ENCODE measurements at places on chromosomes 12 and 14.

DNA sequence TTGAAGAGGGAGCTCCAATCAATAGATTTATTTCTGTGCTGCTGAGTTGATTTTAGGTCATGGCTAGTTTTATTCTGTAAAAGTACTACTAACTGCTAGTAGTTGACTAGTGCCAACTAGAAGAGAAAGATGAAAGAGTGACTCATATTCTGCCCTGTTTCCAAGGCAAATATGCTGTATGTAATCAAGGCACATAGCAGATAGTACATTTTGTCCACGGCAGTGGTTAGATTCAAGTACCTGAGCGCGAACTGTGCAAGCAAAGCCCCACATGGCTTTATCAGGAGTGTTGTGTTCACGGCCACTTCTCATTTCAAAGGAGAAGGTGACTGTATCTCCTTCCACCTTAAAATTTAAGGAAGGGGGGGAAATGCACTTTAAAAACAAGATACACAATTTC is 126.8 kb downstream of the TRAFD1 start:
- DNase-seq, result no peak

DNA sequence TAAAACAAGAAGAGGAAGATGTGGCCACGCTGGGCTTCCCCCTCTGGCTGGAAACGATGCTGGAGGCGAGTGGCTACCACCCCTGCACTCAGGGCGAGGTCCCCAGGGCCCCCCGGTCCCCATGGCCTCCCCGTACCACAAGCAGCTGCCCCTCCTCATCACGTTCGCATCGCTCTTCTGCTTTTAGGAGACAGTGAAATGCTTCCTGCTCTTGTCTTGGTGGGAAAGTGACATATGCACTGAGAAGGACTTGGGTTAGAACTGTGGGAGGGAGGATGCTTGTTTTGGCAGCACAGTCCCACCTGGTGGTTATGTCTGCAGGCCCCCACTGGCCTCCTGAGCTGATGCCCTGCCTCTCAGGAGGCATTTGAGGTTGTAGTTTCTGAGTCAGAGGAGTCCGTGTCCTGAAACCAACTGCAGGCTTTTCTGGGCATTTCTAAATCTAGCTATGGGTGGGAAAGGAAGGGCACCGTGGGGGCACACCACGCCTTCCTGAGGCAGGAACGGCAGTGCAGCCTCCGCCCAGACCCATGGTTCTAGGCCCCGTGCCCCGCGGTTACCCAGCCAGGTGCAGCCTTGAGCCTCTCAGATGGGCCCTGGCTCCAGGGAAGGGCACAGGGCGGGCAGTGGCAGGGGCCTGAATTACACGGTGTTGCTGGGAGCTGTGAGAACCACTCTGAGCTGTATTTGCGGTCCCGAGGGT is 139.3 kb downstream of the ADGRD1 start:
- DNase-seq, result no peak

DNA sequence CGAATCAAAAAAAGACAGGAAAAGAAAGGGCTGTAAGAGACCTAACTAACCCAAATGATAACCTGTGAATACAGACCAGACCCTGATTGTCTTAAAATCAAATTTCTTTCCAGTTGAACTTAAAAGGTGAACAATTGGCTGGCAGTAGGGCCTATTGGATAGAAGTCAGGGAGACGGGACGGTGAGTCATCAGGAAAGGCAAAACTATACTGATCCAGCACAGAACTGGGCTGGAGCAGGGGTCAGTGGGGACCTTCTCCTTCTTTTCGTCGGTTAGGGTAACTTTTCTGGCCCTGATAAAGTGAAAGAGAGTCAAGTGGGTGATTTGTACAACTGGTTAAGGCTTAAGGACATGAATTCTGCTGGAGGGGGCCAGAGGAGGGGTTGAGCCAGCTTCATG is 84.9 kb upstream of the OTX2 start:
- no peak for DNase-seq

- DNase-seq, result no peak
Measured at GRCh38 chr12:57476993-57477709, 2.5 kb downstream of the ARHGAP9 start.

- DNase-seq, result peak; percentile 52
Measured at GRCh38 chr12:109714141-109714912, 702 bp downstream of the FAM222A start.

GRCh38 chr12:107666009-107666408 is 19.6 kb upstream of the PWP1 start:
- DNase-seq, result no peak

DNA sequence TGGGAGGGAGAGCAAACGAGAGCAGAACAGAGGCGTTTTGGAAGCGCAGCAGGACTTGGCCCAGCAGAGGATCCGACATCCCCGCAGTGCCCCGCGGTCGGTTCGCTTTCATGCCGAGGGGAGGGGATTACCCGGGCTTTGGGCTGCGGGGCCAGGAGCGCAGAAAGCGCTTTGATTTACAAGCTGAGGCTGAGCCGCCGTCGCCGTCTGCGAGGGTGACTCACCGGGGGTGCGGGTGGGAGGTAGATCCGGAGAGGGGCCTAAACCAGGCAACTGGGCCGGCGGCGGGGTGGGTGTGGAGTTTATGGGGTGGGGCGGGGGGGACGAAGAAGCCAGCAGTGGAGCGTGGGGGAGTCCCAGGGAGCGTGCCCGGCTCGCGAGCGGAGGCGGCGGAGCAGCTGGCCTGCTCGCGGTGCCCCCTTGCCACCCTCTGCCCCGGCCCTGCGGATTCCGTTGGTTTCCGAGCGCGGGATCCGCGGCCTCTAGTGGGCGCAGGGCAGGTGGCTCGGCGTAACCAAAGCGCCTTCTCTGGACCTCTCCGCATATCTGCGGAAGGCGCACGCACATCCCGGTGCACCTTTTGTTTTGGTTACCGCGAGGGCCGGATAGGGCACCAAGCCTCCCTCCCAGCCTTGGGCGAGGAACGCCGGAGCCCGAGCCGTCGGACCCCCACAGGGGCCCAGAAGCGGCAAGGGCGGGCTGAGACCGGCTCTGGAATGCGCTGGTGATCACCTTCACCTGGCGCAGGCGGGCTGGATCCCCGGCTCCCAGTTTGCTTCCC is 2.6 kb downstream of the SIX4 start:
- no peak for DNase-seq

DNA sequence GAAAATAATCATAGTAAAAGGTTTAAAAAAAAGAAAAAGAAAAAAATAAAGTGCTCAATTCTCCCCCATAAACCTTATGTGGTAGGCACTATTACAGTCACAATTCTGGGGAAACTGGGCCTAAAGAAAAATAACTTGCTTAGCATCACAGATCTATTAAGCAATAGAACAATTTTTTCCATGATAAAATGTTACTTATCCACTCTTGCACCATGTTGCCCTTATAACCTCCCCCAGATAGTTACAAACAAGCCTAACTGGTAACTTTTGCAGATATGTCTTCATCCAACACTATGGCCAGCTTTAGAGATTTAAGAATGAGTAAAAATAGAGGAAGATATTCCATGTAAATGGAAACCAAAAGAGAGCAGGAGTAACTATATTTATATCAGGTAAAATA is 164.8 kb downstream of the DUSP6 start:
- no peak for DNase-seq

GRCh38 chr14:37179896-37180502 is 7.6 kb upstream of the SLC25A21 start:
- no peak for DNase-seq

DNA sequence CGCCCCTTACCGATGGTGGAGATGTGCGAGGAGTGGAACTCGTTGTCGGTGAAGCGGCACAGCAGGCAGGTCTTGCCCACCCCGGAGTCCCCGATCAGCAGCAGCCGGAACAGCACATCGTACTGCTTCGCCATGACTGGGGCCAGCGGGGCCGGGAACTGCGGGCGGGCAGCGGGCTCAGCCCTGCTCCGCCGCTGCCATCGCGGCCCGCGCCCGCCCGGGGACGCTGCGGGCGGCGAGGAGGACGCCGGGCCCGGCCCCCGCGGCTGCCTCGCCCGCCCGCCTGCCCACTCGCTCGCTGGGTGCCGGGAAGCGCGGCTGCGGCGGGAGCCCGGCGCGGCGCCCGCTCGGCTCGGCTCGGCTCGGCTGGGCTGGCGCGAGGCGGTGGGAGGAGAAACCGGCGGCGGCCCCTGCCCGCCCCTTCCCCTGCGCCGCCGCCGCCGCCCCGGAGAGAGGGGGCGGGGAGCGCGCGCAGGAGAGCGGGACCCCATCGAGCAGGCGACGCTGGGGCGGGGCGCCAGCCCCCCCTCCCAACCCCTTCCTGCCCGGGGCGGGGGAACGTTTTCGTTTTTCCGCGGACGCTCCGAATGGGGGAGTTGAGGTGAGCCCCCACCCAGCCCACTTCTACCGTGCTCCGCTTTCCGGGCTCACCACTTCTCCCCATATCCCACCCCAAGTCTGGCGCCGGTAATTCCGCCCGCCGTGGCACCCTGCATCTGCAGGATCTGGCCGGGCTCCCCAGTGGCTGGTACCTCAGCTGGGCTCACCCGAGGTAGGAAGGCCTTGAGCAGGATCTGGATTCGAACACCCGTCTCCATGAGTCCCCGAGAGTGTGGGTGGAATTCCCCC is at the start of gene RAB15:
TSS of gene RAB15 (minus strand) at position 394 of the 849 bp plus-strand sequence. CDS start at position 134, 260 bp downstream.
- no peak for DNase-seq

DNA sequence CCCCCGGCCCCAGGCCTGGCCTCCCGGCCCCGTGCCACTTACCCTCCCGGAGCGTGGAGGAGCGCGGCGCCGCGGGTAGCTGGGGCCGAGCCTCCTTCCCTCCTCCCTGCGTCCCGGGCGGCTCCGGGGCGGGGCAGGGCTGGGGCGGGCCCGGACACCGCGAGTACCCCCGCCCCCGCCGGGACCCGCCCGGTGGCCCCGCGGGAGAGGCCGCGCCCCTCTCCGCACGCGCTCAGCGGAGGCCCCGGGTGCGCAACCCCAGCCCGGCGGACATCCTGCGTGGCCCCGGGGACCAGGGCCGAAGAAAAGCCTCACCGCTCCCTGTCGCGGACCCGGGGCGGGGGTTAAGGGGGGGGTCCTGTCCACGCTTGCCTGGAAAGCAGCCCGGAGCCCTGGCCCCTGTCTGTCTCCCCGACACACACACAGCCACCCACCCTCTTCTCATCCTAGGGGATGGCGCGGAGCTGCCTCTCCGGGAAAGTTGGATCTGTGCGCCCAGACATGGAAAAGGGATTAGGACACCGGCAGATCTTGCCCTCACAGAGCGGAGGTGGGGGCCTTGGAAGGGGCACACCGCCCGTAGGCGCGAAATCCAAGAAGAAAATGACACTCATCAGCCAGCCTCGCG is at the start of gene SYNE3:
TSS of gene SYNE3 (minus strand) at position 97 of the 628 bp plus-strand sequence. CDS start 40,829 bp downstream, outside the sequence.
- peak; percentile 39 for DNase-seq

GRCh38 chr12:7403466-7403865 is 40.5 kb downstream of the CD163L1 start:
- no peak for DNase-seq

DNA sequence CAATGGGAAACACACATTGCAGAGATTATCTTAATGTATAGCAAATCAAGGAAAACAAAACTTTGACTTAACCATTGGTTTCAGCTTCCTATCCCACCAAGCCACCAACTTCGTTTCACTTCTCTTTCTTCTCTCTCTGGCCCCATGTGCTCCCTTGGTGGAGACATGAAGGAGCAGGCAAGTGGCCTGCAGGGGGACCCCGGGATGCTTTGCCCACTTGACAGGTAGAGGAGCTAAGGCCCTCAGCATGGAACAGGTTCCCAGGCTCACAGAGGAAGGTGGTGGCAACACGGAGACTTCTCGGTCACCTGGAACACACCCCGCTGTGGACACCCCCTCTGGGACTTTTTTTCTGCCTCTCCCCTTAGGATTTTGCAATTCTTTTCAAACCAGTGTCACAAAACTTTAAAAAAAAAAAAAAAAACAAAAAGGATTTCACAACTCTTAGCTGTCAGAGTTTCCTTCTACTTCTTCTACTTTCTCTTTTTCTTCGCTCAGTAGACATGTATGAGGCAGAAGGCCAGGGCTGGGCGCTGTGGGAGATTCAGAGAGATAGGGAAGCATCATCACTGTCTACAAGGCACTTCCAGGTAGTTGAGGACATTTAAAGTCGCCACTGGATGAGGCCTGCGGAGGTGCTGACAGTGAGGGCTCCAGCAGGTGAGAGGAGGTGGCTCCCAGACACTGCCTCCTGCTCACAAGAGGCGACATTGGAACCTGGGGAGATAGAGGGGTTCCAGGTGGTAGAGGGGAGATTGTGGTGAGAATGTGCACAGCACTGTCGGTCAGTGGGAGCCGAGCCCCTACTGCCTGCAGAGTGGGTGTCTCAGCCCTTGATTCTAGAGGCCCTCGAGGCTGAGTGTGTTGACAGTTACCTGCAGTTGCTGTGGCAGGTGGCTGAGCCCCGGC is 119.6 kb downstream of the GCH1 start:
- DNase-seq, result no peak

DNA sequence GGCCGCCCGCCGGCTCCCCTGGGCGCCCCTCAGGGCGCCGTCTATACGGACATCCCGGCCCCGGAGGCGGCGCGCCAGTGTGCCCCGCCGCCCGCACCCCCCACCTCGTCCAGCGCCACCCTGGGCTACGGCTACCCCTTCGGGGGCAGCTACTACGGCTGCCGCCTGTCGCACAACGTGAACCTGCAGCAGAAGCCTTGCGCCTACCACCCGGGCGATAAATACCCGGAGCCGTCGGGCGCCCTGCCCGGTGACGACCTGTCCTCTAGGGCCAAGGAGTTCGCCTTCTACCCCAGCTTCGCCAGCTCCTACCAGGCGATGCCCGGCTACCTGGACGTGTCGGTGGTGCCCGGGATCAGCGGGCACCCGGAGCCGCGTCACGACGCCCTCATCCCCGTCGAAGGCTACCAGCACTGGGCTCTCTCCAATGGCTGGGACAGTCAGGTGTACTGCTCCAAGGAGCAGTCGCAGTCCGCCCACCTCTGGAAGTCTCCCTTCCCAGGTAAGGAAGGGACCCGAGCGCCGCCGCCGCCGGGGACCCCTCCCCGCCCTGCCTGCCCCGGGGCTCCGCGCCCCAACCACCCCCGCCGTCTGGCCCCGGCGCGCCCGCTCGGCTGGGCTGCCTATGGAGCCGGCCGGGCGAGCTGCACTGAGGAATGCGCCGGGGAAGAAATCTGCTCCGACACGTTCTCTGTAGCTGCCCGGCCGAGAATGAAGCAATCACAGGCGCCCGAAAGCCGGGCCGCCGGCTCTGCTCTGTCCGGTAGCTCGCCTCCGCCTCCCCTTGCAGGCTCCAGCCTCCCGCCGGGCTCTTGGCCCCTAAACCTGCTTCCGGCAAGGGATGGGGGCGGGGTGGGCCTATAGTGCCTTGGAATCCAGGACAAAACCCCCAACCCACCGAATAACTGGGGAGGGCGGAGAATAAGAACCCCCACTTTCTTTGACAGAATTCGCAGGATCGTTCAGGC is 794 bp downstream of the HOXC13 start:
- no peak for DNase-seq

GRCh38 chr12:32585680-32586079 is 93.4 kb upstream of the DNM1L start:
- DNase-seq, result no peak

DNA sequence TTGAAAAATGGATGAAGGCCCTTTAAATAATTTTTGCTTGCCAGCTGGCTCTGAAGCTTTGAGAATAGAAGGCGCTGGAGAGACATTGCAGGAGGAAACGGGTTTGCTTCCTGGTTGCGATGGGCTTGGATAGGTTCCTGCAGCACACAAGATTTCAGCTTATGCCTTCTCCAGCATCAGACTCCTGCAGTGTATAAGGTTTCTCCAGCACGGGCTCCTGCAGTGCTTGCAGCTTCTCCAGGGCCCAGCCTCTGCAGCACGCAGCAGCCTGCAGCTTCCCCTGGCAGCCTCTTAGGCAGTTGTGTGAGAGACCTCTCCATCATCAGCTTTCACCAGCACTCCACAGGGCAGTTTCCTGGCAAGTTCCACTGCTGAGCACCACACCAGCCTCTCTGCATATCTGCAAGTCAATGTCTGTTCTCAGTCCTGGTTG is 78.7 kb upstream of the ZDHHC17 start:
- DNase-seq, result no peak

GRCh38 chr12:26287671-26288381 is 92.5 kb downstream of the SSPN start:
- no peak for DNase-seq

GRCh38 chr14:74919421-74920165 is 3.5 kb downstream of the RPS6KL1 start:
- DNase-seq, result no peak
